ENCODE measurements at places on chromosomes 5 and 9.

DNA sequence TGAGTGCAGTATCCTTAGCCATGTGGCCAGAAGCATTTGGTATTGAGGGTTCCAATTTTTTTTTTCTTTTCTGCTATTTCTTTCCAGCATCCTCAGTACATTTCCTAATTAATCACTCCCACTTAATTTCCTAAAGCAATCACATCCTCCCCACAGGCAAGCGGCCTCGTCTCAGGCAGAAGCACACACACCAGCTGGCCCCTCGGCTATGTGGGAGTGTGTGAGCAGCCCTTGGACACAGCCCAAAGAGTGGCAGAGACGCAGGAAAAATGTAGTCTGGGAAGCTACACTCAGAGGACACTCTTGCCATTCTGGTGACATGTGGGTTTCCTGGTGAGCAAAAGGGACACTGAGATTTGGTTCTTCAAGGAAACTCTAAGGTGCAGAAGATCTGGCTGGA, 20.7 kb downstream of the SLIT3 start:
- H3K36me3 ChIP-seq = no peaks in the 10 kb centered on the region
- H3K4me3 ChIP-seq = no peak overlapping the region
- H3K27ac ChIP-seq = no peak overlapping the region

- H3K27ac ChIP-seq = no peak overlapping the region
- H3K27me3 ChIP-seq = no peaks in the 10 kb centered on the region
- no peak overlapping the region for H3K4me3 ChIP-seq
Observed at GRCh38 chr5:454936-455335, 12.0 kb downstream of the EXOC3 start.

- H3K36me3 ChIP-seq = no peaks in the 10 kb centered on the region
Observed at GRCh38 chr9:2711716-2712115, 5.6 kb upstream of the KCNV2 start.

DNA sequence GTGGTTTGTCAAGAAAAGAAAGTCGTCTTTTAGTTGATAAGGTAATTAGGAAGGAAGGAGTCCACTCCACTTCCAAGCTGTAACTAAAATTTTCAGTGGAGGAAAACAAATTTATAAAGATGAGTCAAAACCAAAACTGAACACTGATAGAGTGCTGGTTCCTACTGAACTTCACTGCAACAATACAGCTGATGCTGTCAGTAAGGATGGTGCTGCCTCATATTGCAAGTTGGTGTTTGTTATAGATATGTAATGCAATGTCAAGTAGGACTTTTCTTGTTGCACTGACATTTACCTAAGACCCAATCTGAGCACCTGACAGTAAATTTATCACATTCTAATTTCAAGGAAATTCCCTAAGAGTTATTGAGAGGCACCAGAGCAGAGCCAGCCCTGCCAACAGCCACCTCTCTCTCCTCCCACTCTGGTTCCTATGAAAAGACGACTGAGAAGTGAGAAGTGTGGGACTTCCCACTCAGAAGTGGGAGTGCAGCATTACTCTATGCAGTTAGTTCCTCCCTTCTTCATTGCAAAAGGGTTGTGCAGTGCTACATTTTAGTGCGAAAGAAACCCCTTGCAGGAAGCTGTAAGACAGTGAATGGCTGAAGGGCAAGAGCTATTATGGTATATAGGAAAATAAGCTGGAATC, 350.8 kb downstream of the NFIB start:
- H3K4me1 ChIP-seq = no peaks in the 10 kb centered on the region
- H3K27me3 ChIP-seq = no peaks in the 10 kb centered on the region
- no peak for DNase-seq

DNA sequence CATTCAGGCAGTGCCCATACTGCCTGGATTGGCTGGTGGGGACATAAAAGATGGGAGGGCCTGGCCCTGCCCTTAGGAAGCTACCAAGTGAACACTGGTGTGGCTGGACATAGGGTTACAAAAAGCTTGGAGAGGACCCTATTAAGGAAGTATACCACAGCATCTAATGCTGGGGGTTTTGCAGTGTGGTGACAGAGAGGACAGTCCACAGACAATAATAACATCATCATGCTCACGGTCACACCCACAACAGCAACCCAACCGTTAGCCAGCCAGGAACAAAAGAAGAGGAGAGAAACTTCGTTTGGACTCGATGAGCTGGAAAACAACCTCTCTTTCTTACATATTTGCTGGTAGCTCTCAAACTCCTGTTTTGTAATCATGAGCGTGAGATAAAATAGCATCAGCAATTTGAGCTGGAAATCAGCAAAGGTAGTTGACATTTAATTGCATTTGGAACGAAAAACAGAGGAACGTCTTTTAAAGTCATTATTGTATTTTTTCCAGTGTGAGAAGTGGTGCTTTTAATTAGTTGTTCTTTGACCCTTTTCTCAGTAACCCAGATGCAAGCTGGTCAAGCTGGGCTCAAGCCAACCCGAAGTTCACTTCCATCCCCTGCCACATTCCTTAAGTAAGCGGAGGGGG, 73.4 kb downstream of the NSG2 start:
- DNase-seq = no peak
- no peaks in the 10 kb centered on the region for H3K27me3 ChIP-seq
- H3K4me3 ChIP-seq = no peak overlapping the region
- no peaks in the 10 kb centered on the region for H3K4me1 ChIP-seq
- no peaks in the 10 kb centered on the region for H3K36me3 ChIP-seq

GRCh38 chr5:107300721-107301327, 369.9 kb downstream of the EFNA5 start:
- no peak for DNase-seq
- no peak overlapping the region for H3K27ac ChIP-seq
- H3K27me3 ChIP-seq = no peaks in the 10 kb centered on the region
- H3K36me3 ChIP-seq = no peaks in the 10 kb centered on the region

- no peak overlapping the region for H3K4me3 ChIP-seq
- H3K27ac ChIP-seq = no peak overlapping the region
- H3K4me1 ChIP-seq = no peaks in the 10 kb centered on the region
- no peaks in the 10 kb centered on the region for H3K27me3 ChIP-seq
Observed at GRCh38 chr5:71882826-71883741, 164.0 kb downstream of the CARTPT start.

DNA sequence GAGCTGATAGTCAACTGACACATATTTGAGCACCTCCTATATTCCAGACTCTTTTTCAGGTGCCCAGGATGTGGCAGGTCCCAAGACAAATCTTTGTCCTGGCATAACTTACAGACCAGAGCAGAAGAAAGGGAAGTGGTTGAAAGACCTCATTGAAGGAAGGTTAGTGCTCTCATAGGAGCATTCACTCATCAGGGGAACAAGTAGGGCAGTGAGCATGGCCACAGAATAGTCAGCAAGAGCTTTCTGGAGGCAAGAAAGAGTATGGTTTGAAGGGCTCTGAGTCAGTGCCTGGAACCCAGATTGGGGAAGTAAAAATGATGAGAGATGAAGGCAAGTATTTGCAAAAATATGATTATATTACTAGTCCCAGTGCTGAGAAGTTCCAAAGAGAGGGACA, 25.0 kb upstream of the ERMP1 start:
- no peaks in the 10 kb centered on the region for H3K27me3 ChIP-seq
- no peak for DNase-seq
- no peaks in the 10 kb centered on the region for H3K36me3 ChIP-seq
- H3K4me3 ChIP-seq = no peak overlapping the region
- no peak overlapping the region for H3K27ac ChIP-seq

- H3K27ac ChIP-seq = no peak overlapping the region
- no peak overlapping the region for H3K4me3 ChIP-seq
Observed at GRCh38 chr5:6780802-6781391, 67.7 kb downstream of the TENT4A start.

- no peaks in the 10 kb centered on the region for H3K36me3 ChIP-seq
- no peak overlapping the region for H3K4me3 ChIP-seq
Observed at GRCh38 chr9:135971892-135972291, 10.7 kb upstream of the UBAC1 start.

DNA sequence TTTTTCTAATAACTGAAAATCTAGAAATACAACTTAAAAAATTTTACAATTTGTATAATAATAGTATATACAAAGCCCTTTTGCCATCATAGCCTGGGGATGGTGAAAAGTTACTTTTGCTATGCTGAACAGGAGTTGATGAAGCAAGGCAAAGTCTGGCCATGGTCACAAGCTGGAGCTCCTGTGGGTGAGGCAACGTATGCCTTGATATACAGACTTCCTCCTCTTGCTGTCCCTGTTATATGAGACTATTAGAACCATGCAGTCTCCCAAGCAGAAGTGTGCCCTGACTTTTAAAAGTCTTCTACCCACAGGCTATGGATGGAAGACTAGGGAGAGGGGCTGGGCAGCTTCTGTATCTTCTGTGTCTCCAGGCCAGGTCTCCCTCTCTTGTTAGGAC, 15.7 kb downstream of the FAM151B start:
- no peak overlapping the region for H3K27ac ChIP-seq
- H3K4me1 ChIP-seq = no peaks in the 10 kb centered on the region
- H3K27me3 ChIP-seq = no peaks in the 10 kb centered on the region
- no peak overlapping the region for H3K4me3 ChIP-seq

DNA sequence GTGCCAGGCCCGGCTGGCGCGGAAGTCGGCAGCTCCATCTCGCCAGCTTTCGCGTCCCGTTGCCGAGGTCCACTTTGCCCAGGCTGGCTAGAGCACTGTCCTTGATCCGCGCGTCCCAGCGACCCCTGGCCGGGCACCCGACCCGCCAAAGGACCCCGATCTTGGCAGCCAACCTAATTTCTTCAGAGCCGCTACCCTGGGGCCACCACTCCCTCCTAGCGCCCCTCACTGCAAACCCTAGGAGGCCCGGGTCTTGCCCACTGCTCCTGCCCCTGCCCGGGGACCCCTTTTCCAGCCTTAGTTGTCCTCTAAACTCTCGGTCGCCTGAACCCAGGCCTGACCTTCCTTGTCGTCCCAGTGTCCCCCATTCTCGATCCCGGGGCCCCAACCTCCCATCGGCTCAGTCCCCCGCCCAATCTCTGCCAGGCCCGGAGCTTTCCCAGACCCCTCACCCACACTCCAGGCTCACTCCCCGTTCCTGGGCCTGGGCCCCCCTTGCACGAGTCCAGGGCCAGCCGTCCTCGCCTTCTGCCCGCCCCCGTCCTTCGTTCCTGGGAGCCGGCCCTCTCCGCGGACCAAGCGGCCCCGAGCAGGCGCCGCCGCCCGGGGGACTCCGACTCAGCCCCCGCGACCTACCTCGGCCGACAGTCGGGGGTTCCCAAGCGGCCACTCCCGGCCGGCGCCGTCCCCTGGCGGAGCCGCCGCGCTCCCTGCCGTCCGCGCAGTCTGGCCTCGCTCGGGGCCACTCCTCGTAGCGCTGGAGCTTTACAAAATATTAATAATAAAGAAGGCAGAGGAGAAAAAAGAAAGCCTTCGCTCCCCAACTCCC, 701 bp upstream of the LMX1B start:
- H3K36me3 ChIP-seq = no peaks in the 10 kb centered on the region
- H3K4me1 ChIP-seq = peaks cover 18% of the 10 kb centered on the region
- DNase-seq = peak; percentile 52
- no peak overlapping the region for H3K27ac ChIP-seq

GRCh38 chr5:135829681-135830383, 4.6 kb upstream of the SLC25A48 start:
- H3K27ac ChIP-seq = no peak overlapping the region
- no peak overlapping the region for H3K4me3 ChIP-seq
- H3K4me1 ChIP-seq = no peaks in the 10 kb centered on the region
- DNase-seq = peak; percentile 62
- no peaks in the 10 kb centered on the region for H3K36me3 ChIP-seq
- no peaks in the 10 kb centered on the region for H3K27me3 ChIP-seq

- no peak overlapping the region for H3K4me3 ChIP-seq
- no peak overlapping the region for H3K27ac ChIP-seq
- no peaks in the 10 kb centered on the region for H3K36me3 ChIP-seq
- no peak for DNase-seq
Observed at GRCh38 chr5:127821896-127822295, 118.7 kb downstream of the CCDC192 start.

- H3K27me3 ChIP-seq = no peaks in the 10 kb centered on the region
- no peak overlapping the region for H3K4me3 ChIP-seq
- no peak for DNase-seq
- H3K27ac ChIP-seq = no peak overlapping the region
- H3K4me1 ChIP-seq = no peaks in the 10 kb centered on the region
Observed at GRCh38 chr9:100268271-100268670, 84.5 kb downstream of the TEX10 start.

GRCh38 chr5:140966293-140967225, at the start of gene PCDHAC2:
Gene PCDHAC2, plus strand, starts transcription at chr5:140966476. Its CDS starts 291 bp downstream, at chr5:140966767.
- no peaks in the 10 kb centered on the region for H3K4me1 ChIP-seq
- H3K36me3 ChIP-seq = no peaks in the 10 kb centered on the region
- no peak within 1 kb of the TSS for H3K27ac ChIP-seq

- peaks cover 67% of the 10 kb centered on the region for H3K36me3 ChIP-seq
- H3K27me3 ChIP-seq = no peaks in the 10 kb centered on the region
- H3K27ac ChIP-seq = no peak overlapping the region
- no peaks in the 10 kb centered on the region for H3K4me1 ChIP-seq
Observed at GRCh38 chr5:151123897-151124751, 33.5 kb downstream of the ANXA6 start.

DNA sequence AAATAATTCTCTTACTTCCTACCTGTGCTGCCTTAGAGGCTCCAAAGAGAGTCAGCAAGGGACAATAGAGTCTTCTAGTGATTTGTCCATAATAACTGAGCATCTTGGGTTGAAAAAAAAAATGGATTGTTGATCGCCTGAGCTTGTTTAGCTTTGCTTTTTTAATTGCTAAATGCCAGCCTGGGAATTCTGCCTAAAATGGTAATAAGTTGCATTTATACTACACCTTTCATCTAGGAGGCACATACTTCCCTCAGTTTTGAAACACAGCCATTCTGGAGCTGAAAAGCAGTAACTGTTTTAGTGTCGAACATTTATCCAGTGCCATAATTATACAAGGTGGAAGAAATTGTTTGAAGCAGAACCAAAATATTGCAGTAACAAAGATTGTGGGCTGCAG, 421.3 kb downstream of the CAAP1 start:
- no peaks in the 10 kb centered on the region for H3K36me3 ChIP-seq
- H3K4me3 ChIP-seq = no peak overlapping the region
- no peaks in the 10 kb centered on the region for H3K4me1 ChIP-seq

- H3K27ac ChIP-seq = no peak overlapping the region
- no peak for DNase-seq
- no peaks in the 10 kb centered on the region for H3K36me3 ChIP-seq
- H3K27me3 ChIP-seq = no peaks in the 10 kb centered on the region
Observed at GRCh38 chr5:102801371-102801770, 46.3 kb downstream of the PAM start.

DNA sequence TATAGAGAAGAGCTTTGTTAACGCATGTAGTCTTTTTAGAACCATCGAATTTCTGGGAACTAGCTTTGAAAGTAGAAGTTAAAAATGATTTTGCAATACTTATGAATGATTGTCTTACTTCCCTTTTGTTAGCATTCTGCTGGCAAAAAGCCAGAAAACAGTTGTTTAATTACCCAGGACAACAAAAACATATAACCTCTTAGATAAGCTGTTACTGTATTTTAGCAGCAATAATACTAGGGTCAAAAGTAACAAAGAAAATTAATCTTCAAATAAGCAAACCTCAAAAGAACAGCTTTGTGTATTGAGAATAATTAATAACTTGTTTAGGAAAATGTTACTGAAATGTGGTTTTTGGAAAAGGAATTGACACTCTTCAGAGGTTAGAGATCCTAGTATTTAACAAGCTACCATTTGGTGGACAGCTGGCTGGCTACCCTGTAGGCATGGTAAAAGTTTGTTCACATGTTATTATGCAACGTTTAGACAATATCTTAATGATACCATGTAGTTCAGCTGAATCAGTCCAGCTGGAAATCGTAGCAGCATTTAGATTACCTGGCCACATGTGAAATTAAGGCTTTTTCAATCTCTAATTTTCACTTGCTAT, 3.8 kb downstream of the FGF10 start:
- H3K36me3 ChIP-seq = no peaks in the 10 kb centered on the region
- no peak for DNase-seq
- no peak overlapping the region for H3K4me3 ChIP-seq
- H3K4me1 ChIP-seq = no peaks in the 10 kb centered on the region
- peaks cover 12% of the 10 kb centered on the region for H3K27me3 ChIP-seq
- no peak overlapping the region for H3K27ac ChIP-seq

Measured in right lobe of liver (tissue), 6 donors.